Activated naive CD8-positive, alpha-beta T cell treated with anti-CD3 and anti-CD28 coated beads for 36 hours (primary cell): ENCODE measurements at places on chromosomes 1 and 21.

GRCh38 chr1:38138498-38139233, 92.1 kb upstream of the POU3F1 start:
- DNase-seq: no peak

GRCh38 chr1:109732390-109732881, 8.4 kb downstream of the GSTM3 start:
- DNase-seq: no peak

DNA sequence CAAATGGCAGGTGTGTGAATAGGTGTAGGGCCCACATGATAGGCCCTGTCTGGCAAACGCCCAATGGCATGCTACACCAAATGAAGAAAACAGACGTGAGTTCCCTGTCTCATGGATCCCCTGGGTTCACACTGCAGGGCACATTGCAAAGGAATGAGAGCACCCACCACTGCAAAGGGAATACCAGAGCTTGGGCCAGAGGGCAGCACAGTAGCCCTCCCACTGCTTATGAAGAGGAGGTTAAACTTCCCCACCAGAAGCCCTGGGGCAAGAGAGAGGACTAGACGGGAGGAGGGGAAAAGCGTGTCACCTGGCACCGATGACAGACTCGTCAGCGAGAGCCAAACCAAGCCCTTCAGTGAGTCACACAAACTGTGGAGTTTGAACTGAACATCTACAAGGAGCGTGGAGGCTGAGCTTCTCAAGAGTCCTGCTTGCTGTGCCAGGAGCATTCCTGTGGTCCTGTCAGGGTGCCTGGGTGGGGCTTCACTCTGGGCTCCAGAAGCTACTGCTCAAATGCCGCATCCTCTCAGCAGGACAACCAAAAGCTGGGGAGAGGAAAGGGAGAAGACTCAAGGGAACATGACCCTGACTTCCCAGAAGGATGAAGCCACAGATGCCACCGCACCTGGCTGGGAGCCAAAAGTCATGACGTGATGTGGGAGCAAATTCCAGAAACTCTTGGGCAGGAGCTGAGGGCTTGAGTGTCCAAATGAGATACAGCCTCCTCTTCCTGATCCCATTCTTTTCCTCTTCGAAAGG, 61.1 kb downstream of the TOMM20 start:
- DNase-seq: no peak

DNA sequence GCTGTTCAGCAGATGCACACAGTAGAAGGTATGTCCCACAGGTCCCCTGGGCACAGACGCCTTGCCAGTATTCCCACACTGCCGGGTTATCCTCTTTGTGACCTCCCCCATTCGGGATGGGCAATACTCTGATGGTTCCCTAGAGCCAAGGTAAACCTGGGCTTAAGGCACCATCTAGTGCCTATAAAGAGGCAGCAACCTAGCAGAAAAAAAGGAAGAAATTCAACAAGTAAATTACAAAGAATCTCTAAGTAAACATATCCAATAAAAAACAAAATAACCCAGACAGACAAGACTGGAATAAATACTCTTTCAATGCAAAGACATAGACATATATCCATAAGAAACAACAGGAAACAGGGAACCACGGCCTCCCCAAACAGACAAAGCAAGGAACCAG, 39.4 kb downstream of the HSF2BP start:
- DNase-seq: no peak

GRCh38 chr21:44010429-44010828, 1.7 kb upstream of the TRAPPC10 start:
- no peak for DNase-seq

DNA sequence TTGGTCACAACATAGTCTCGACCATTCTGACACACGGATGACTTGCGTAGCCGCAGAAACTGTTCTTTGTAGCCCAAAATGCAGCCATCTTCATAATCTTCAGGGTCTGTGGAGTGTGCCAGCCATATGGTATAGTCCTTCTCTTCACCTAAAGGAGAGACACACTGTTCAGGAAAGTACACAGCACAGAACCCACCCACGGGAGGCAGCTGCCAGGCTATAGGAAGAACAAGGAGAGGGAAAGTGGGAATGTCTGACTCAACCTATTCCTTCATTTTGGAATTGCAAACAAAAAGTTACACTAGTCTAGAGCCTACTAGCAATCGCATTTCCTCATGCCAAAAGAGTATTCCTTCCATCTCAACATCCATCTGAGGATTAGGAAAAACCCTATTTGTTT, 16.2 kb upstream of the MYBPHL start:
- DNase-seq: no peak
